ENCODE measurements at places on chromosomes 16 and 17.
A peak's percentile ranks its signal among the peaks of the same experiment; 100 is the strongest.

- DNase-seq: no peak
Observed at GRCh38 chr16:3214904-3215600, 19.9 kb downstream of the ZNF200 start.

- DNase-seq: no peak
Observed at GRCh38 chr17:78423961-78424675, 45.7 kb downstream of the PGS1 start.

- no peak for DNase-seq
Observed at GRCh38 chr17:56247816-56248215, 94.5 kb downstream of the ANKFN1 start.

GRCh38 chr16:54411544-54411943 lies 125.0 kb upstream of the IRX3 start:
- DNase-seq: no peak

- DNase-seq: no peak
Observed at GRCh38 chr16:14284930-14285512, 213.9 kb downstream of the MRTFB start.

DNA sequence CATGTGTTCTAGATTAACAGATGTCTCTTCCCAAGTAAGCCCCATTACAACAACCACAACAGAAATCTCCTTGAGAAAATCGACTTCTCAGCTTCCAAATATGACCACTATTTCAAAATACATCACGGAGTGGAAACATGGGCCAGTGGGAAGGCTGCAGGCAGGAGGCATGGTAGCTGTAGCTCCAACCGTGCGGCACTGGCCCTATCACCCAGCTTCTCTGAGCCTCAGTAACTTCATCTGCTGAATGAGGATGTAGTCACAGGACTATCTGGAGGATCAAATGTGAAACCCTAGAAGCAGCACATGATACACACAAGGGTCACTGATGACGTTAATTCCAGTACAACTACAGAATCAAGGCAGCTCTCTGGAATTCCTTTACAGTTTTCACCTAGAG lies 112.2 kb downstream of the VPS53 start:
- no peak for DNase-seq

GRCh38 chr17:18967916-18968315 lies 16.0 kb downstream of the SLC5A10 start:
- DNase-seq: no peak

DNA sequence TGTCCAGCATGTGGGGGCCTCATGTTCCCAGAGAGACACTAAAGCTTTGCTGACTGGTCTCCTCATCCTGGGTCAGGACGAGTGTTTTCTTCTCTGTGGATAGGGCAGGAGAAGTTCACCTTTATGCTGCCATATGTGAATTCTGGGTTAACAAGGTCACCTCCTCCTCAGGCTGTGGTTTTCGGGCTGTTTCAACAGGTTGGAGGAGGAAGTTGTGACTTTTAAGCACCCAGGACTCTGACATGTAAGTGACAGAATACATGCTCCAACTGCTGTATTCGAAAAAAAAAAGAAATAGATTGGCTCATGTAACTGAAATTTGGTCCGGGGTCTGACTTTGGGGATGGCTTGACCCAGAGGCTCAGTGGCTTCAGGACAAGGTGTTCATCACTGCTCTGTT lies 54.2 kb downstream of the SNX20 start:
- no peak for DNase-seq

DNA sequence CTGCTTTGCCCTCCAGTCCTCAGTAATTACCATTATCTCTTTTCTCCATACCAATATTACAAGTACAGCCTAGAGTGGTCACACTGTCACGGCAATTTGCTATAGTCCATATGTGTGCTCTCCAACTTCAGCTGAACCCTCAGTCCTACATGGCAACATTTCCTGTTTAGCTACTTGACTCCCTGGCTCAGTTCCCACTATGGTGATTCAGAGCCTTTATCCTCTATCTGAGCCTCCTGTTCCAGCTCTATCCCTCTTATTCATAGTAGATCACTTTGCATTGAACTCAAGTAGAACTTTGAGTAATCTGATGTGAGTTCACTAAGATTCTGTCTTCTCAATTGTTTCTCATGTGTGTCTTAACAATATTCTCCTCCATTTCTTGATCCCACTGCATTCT lies 43.7 kb upstream of the GOSR1 start:
- DNase-seq: peak; percentile 50

DNA sequence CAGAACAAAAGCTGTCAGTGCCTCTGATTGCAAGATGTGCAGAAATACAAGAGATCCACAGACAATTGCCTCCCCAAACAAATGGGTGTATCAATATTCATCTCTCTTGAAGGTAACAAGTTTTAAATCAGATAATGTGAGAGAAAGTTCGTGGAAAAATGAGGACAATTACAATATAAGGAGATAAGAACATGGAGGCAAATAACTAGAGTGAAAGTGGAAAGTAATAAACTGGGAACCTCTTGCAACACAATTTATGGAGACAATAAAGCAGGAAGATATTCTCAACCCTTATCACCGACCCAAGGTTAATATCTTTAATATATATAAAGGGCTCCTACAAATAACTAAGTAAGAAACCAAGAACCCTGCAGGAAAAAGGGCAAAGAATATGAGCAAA lies 14.2 kb upstream of the KRT19 start:
- DNase-seq: no peak

DNA sequence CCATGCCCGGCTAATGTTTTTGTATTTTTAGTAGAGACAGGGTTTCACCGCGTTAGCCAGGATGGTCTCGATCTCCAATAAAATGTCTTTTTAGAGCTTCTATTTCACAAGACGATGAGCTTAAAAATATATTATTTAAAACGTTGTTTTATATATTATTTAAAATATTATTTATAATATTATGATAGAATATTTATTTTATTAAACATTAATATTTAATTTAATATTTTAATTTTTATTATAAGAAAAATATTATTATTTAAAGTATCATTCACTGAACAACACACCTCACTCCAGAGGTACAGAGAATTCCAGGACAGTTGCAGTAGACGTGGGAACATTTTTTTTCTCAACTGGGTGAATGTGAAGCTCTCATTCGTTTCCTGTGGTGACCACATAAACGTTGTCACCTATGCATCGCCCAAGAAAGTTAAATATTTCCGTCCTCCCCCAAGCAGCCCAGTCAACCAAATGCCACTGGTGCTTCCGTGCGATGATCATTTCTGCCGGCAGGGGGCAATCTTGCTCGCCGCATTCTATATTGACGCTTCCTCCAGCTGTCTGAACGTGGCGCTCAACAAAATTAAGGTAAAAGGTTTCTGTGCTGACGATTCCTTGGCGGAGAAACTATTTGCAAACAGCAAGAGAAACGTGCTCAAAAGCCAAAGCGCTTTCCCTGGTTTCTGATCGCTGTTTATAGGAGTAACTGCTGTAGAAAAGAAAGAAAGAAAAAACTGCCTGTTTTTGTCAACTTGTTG lies 41.7 kb upstream of the PRSS54 start:
- DNase-seq: peak; percentile 81

Data from suppressor macrophage treated with lipopolysaccharide for 1 hour (primary cell).